ENCODE measurements at places on chromosomes 12 and 14.

DNA sequence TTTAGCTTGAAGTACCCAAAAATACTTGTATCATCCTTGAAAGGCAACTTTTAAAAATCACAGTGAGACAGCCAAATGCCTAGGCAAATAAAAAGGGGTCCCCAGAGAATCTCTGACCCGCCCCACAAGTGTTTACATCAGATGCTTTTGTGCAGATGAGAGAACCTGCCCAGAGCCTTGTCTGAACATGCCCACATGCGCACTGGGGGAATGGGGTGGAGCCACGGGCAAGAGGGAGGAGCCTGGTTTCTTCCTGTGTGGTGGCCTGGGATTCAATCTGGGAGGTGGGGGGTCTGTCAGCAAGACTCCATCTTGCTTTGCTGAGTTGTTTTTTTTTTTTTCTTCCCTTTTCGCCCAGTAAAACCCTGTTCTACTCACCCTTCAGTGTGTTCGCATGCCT lies 381.7 kb upstream of the CCDC196 start:
- no peak for DNase-seq

- no peak for DNase-seq
Measured at GRCh38 chr14:102044566-102044965, 42.3 kb downstream of the HSP90AA1 start.

GRCh38 chr12:51672334-51672733 lies 81.3 kb downstream of the SCN8A start:
- no peak for DNase-seq

GRCh38 chr14:22837750-22838538 lies 1.6 kb downstream of the MMP14 start:
- peak; percentile 60 for DNase-seq

GRCh38 chr12:102480406-102480805 lies at the start of gene IGF1:
IGF1 (minus strand) TSS chr12:102480563; CDS start chr12:102480381, 182 bp downstream.
- DNase-seq = peak; percentile 78

DNA sequence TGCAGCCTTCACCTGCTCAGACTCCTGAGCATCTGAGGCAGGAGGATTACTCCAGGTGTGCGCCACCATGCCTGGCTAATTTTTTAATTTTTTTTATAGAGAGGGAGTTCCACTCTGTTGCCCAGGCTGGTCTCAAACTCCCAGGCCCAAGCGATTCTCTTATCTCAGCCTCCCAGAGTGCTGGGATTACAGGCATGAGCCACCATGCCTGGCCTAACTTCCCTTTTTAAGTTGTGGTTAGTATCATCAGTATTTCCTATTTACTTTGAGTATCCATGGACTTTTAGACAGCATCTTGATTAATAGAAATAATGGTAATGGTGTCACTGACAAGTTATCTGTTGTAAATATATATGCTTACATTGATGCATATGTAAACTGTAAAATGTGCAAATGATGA lies 116.9 kb downstream of the FGD4 start:
- DNase-seq = no peak

- DNase-seq = peak; percentile 56
Measured at GRCh38 chr12:57340104-57340503, 89.1 kb upstream of the STAC3 start.

DNA sequence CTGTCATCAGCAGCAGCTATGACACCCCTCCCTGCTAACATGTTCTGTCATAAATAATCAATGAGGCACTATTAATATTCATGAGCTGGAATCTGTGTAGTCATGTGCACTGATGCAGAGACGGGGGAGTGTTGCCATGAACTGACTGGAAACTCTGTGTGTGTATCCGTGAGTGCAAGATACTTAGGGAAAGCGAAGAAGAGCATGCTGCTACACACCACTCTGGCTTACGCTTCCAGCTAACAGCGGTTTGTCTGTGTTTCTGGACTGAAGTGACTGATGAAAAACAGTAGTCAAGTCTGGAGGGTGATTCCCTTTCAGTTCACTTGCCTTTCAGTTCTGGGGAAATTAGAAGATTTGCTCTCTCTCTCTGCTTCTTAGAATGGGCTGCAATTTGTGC lies 249.4 kb downstream of the PDZRN4 start:
- no peak for DNase-seq

DNA sequence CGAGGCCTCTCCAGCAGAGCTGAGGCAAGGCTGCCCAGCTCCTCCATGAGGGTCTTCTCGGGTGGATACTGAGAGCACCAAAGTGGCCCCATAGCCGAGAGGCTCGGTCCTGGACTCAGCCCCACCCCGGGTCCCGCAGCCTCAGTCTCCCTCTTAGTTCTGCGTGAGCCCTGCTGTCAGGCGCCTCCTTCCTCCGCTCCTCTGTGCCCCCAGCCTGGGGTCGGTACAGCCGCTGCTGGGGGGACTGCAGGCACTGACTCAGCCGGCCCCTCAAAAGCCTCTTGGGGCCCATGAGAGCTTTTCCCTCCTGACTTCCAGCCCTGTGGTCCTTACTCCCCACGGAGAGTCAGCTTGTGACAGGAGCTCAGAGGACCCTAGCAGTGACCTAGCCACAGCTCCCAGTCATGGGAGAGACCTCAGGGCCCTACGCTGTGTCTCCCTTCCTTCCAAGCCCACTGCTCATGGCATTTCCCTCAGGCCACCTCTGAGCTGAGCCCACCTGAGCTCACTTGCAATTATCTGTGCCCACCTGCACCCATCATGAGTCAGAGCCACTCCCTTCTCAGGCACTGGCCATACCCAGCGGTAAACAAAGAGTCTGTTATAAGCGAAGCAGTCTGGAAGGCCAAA lies 295.0 kb upstream of the RTL1 start:
- DNase-seq = no peak

All from AG10803 (cell line).